ENCODE measurements at places on chromosomes 1 and 21.

GRCh38 chr1:109954041-109954512 is 30.5 kb upstream of the AHCYL1 start:
- DNase-seq, result no peak

- no peak for DNase-seq
Observed at GRCh38 chr1:19360016-19360415, 47.9 kb downstream of the SLC66A1 start.

DNA sequence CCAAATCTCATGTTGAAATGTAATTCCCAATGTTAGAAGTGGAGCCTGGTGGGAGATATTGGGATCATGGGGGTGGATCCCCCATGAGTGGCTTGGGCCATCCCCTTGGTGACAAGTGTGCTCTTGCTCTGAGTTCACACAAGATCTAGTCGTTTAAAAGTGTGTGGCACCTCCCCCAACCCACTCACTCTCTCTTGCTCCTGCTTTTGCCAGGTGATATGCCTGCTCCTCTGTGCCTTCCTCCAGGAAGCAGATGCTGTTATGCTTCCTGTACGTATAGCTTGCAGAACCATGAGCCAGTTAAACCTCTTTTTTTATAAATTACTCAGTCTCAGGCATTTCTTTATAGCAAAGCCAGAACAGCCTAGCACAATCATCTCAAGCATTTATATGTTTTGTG is 23.0 kb upstream of the HSPA13 start:
- DNase-seq, result no peak

- DNase-seq, result no peak
Observed at GRCh38 chr1:90729504-90730242, 12.6 kb upstream of the BARHL2 start.

- no peak for DNase-seq
Observed at GRCh38 chr1:37250371-37250770, 216.1 kb upstream of the GRIK3 start.

GRCh38 chr1:117788014-117788413 is 141.4 kb downstream of the GDAP2 start:
- no peak for DNase-seq

DNA sequence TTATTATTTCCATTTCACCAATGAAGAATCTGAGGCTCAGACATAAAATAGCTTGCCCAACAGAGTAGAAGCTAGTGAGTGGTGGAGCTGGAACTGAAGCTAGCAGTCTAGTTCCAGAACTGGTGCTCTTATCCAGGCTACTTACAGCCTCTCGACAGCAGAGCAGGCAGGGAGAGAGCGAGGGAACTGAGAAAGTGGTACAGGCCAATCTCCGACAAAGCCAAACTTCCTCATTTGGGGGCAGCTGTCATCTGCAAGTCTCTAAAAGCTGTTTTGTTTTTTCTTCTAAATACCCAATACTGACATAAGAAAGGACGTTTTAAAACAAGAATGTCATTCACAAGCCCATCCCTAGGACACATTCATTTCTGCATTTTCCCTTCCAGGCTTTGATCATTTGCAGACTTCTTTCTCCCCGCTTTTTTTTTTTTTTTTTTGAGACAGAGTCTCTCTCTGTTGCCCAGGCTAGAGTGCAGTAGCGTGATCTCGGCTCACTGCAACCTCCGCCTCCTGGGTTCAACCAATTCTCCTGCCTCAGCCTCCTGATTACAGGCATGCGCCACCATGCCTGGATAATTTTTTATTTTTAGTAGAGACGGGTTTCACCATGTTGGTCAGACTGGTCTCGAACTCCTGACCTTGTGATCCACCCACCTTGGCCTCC is 20.0 kb downstream of the YIPF1 start:
- DNase-seq, result no peak

- no peak for DNase-seq
Observed at GRCh38 chr1:228340686-228341449, 65.8 kb downstream of the TRIM11 start.

DNA sequence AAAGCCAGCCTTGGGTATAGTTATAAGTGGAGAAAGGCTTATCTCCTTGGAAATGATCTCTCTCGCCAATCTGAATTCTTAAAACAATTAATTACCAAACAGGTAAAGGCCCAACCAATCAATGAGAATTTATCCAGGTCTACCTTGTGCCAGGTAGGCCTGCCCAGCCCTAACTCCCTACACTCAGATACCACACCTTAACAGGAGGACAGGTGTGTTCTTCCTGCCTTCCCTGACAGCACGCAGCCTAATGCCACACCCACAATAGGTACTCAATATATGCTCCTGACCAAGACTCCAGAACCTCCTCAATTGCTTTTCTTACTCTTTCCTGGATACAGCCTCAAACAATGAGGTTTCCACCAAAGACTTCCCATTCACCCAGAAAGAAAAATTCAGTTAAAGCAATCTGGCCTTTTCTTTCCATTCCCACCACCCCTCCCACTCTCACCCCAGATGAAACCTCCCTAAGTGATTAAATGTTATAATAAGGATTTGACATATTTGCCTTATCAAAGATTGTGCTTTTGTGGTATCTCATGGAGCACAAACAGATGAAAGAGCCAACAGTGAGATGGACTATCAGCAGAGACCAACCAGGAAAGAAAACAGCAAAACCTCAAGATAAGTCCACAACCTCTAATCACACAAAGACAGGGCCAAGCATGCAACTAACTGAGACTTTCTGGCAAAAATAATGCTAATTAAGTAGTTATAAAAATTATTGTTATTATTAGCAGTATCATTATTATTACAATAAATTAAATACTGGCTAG is 25.6 kb downstream of the TRABD2B start:
- DNase-seq, result no peak

DNA sequence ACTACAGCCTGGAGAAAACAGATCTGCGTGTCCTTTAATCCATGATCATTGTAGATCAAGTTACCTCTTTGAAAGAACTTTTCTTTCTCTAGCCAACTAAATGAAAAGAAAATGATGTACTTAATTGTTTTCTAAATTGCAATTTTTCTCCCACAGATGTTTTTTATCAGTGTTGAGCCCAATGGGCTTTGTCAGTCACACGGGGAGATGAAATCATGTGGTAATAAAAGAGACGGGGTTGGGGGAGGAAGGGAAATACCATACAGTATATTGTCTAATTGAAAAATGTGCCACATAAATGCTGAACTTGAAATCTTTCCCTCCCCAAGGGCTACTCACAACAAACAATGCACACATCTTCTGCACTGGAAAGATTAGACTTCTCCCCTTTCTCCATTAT is 58.4 kb downstream of the NTMT2 start:
- peak; percentile 75 for DNase-seq

DNA sequence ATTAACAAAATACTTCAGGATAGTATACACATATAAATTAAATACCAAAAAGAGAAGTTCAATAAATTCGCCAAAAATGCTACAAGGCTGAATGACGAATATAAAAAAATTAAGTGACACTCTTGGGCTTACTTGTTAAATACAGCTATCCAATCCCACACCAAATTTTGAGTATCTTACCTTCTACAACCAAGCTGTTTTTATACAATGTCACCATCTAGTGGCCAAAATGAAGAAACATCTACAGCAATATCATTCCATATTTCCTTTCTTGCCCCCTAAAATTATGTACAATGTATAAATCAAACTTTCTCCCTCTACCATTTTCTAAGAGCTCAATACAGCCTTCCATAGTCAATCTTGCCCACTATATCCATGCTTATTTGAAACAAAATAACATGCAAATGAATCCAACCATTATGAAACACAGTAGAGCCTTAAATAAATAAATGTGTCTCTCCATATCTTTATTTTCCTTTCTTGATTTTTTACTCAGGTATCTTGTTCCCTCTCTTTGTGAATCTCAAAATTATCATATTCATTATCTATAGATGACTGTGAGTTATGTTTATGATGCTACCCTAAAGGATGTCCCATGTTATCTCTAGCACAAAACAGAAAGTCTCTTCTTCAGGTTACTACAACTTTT is 86.3 kb downstream of the ACBD6 start:
- DNase-seq, result peak; percentile 45

DNA sequence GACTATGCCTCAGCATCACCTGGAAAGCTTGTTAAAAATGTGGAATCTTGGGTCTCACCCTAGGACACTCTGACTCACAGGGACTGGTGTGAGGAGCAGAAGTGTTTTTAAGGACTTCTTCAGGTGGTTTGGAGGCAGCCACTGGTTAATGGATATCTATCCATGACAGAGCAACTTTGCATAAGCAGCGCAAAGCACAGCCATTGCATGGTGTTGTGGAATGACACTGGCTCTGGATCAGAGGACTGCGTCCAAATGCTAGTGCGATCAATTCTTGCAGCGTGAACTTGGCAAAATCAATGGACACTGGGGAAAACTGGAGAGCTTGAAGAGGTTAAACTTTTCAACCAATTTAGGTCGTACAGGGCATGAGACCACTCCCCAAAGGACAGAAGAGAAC is 116.8 kb upstream of the FAM78B start:
- DNase-seq, result no peak

DNA sequence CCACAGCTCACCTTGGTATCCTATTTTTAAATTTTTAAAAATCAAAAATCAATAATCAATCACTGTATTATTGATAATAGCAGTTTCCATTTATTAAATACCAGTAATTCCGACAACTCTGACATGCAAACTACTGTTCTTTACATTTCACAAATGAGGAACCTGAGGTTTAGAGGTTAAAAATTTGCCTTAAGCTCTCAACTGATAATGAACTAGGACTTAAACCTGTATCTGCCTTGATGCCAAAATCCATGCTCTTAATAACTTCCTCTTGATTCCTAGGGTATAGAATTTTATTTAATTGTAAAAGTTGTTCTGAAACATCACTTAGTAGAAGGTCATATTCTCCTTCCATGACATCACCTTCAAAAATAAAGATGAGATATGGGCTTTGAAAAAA is 5.6 kb downstream of the ARHGAP29 start:
- DNase-seq, result no peak
